Aortic smooth muscle cell (primary cell): ENCODE measurements at places on chromosomes 7 and 10. TPM values are rescaled to one million over a fixed set of nuclear protein-coding genes. Genes with fewer than 3 reads are reported as not detected.

SPDYE5 gene
- total RNA-seq, result not detected in 2 replicates

HOGA1 gene
- total RNA-seq, result 2.5 and 3.3 TPM in 2 replicates

VENTX gene
- not detected in 2 replicates for total RNA-seq

LRRTM3 gene
- total RNA-seq, result not detected in 2 replicates

TMEM270 gene
- total RNA-seq, result not detected in 2 replicates

CDHR1 gene
- not detected in 2 replicates for total RNA-seq
